Hair follicular keratinocyte (primary cell): ENCODE measurements at places on chromosomes 4 and X. TPM values are rescaled to one million over a fixed set of nuclear protein-coding genes. Genes with fewer than 3 reads are reported as not detected.

The PPEF2 gene
- total RNA-seq: not detected in 2 replicates

The ANXA10 gene
- not detected in 2 replicates for total RNA-seq

The AMER1 gene
- 1.6 and 2.2 TPM in 2 replicates for total RNA-seq

The HAND2 gene
- total RNA-seq: not detected in 2 replicates

The TLR6 gene
- 1.9 and 2.0 TPM in 2 replicates for total RNA-seq

The ZNF157 gene
- total RNA-seq: 0.19 TPM in 1 of 2 replicates, not detected in the other

The MGARP gene
- 0.08 and 0.47 TPM in 2 replicates for total RNA-seq

The F11 gene
- total RNA-seq: not detected in 2 replicates

The OCIAD2 gene
- 150 and 201 TPM in 2 replicates for total RNA-seq
